ENCODE measurements at places on chromosomes 4 and X.
A peak's percentile ranks its signal among the peaks of the same experiment; 100 is the strongest.

DNA sequence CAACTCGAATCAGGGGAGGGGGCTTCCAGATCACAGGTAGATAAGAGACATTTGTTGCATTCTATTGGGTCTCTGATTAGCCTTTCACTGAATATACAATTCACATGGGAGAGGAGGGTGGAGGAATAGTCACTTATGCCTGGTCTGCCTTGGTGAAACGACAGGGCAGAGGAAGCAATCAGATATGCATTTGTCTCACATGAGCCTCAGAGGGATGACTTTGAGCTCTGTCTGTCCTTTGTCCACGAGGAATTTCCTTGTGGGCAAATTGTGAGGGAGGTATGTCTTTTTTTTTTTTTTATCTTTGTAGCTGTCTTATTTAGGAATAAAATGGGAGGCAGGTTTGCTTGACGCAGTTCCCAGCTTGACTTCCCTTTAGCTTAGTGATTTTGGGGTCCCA lies 28.5 kb upstream of the TMSB4X start:
- DNase-seq, result no peak

DNA sequence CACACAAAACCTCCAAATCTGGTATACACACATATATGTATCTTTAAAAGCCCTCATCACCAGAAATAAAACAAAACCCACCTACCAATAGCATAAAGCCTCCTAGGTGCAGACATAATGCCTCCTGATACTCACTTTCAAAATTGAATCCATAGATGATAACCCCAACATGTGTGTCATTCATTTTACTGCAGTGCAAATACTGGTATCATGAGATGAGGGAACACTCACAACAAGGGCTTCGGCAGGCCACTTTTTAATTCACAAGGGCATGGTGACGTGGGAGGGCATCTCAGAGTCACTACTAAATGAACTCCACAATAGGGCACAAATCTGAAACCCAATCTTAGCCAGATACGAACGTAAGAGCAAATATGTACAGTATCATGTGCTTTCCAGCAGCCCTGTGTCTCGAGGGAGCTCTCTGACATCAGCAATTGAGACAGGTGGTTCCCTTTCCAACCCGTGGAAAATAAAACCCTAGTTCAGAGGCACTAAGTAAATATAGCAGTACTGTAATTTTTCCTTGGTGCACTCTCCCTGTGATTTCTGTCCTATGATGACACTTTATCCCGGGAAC lies 14.1 kb upstream of the PPARGC1A start:
- DNase-seq, result no peak

GRCh38 chr4:87553182-87553581 lies 24.0 kb upstream of the SPARCL1 start:
- no peak for DNase-seq

DNA sequence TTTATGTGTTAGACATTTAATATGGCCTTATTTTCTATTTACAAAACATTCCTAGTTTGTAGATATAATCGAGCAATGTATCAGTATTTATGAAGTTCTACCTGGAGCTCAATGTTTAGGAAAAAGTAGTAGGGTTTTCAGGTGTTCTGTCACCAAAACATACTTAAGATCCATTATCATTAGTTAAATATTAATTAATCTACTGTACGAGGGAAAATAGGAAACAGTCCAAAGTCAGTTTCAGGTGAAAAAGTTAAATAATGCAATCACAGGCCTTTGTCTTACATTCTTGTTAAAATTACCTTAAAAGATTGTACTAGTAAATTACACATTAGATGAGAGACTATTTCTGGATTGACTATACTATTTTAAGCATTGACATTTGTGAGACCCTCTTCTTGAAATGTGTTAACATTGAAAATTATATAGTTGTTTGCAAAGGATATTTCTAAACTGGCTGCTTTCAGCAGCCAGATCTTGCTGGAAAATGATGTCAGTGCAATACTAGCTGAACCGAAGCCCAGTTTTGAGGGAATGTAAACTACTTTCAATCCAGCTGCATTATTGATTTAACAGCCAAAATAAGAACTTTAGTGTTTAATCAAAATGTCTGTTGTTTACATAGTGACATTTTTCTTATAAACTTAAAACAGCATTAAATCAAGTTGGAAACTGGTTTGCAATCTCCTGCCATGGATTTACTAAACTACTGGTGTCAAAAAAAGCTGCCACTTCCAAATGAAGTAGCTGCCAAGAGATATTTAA lies 19.3 kb downstream of the GUCY1B1 start:
- no peak for DNase-seq

- DNase-seq, result no peak
Measured at GRCh38 chr4:100075056-100075455, 115.2 kb downstream of the DDIT4L start.

DNA sequence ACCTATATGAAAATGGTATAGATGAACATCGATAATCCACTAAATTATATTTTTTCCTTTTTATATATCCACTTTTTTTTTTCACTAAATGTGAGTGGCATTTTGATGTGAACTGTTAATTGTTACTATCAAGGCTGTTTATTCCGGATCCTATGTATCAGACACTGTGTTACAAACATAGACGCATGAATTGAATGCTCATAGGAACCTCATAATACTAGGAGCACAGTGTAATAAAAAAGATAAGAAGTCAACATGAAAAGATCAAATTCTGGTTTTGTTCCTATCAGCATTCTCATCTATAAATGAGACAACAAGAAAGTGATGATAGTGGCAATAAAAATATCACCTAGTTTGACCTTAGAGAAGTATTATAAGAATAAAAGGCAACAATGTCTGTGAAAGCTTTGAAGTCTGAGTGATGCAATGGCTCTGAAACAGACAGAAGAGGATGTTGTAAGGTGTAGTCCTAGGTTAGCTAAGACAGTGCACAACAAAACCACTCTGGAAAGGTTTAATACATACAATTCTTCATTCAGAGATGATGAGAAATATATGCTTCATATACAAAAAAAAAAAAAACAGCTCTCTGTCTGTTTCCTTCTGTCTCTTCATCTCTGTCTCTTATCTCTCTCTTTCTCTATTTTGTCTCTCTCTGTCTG lies 148.6 kb upstream of the NLGN4X start:
- no peak for DNase-seq

DNA sequence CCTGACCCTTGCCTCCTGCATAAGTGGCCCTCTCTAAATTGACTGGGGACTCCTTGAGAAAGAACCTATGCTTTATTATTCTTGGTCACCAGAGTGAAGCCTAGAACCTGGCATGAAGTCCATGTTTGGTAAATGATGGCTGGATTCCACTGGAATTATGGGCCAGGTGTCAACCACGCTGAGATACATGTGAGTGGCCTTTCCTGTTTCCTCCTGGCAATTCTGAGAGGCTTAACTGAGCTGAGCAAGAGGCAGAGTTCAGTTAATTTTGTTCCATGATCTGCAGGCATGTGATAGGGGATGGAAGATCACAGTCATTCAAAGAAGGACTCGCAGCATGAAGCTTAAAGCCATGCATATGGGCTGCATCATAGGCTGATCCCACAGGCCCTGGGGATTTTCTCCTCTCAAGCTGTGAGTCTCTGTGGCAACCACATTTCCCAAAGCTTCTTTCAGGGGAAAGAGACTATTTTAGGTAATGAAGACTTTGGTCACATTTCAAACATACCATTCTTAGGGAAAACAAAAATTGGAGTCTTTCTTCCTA lies 69.4 kb upstream of the CLNK start:
- DNase-seq, result no peak

GRCh38 chr4:129239088-129239487 lies 143.1 kb downstream of the C4orf33 start:
- DNase-seq, result no peak

- DNase-seq, result no peak
Measured at GRCh38 chr4:157803845-157804521, 368.8 kb downstream of the GASK1B start.

- DNase-seq, result no peak
Measured at GRCh38 chr4:152554742-152555141, 18.9 kb upstream of the FBXW7 start.

- DNase-seq, result no peak
Measured at GRCh38 chr4:153934688-153935017, 145.8 kb upstream of the SFRP2 start.

GRCh38 chr4:152032722-152033131 lies 271.9 kb upstream of the GATB start:
- DNase-seq, result no peak

GRCh38 chrX:100512471-100512870 lies 72.3 kb upstream of the TNMD start:
- DNase-seq, result no peak

DNA sequence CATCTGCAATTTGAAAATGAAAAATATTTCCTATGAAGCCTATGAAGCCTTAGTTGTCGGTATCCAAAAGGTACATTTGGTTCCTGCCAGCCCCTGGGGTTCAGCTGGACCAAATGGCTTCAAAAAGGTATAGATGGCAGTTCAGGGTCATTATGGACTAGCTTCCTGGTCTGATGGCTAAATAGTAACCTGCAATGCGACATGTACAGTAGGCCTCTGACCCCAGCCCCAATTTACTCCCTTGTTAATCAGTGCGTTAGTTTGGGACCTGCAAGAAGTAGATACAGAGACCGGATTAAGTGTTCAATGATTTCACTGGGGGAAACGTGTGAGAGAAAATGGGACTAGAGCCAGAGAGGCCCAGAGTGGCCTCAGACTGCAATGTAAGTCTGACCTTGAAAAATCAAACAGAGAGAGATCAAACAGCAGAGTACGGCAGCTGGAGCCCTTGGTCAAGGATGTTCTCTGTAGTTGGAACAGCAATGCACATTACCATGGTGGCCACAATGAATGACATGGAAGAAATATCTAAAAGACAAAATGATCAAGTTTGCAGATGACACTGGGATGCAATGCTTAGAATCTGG lies 115.0 kb upstream of the MBNL3 start:
- no peak for DNase-seq

- no peak for DNase-seq
Measured at GRCh38 chrX:47093248-47093647, 15.0 kb downstream of the RGN start.

- DNase-seq, result no peak
Measured at GRCh38 chr4:105605493-105605892, 53.1 kb downstream of the ARHGEF38 start.

- peak; percentile 0 for DNase-seq
Measured at GRCh38 chrX:30971774-30972603, 82.9 kb upstream of the TAB3 start.

- no peak for DNase-seq
Measured at GRCh38 chrX:16113978-16114565, 9.3 kb upstream of the GRPR start.

- DNase-seq, result no peak
Measured at GRCh38 chrX:153646620-153647373, at the start of gene DUSP9. Gene DUSP9 (plus strand): TSS chrX:153647203. CDS start chrX:153647954, 751 bp downstream.

- DNase-seq, result no peak
Measured at GRCh38 chr4:170741856-170742255, 652.1 kb upstream of the AADAT start.

- no peak for DNase-seq
Measured at GRCh38 chrX:144946666-144947065, 300.6 kb upstream of the SPANXN1 start.

DNA sequence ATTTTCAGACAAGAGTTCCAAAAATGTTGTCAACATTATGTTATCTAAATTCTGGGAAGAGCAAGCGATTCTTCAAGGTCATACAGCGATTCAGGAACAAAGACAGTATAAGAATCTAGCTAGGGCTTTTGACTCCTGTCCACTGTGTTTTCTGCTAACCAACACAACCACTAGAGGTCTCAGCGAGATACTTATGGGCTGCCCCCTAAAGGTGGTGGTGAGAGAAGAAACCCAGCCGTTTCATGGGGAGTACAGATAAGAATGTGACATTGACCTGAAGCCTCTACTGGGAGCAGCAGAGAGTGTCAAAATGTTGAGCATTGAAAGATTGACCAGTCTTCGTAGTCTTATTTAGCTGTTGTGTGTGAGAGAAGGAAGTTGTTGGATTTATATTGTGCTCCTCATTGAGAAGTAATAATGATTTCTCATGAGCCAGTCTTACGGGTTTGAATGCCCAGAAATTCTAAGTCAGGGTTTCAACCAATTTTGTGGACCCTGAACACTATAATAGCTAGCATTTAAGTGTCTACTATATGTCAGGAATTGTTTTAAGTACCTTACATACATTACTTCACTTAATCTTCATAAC lies 168.3 kb downstream of the SPRY1 start:
- peak; percentile 2 for DNase-seq

- no peak for DNase-seq
Measured at GRCh38 chr4:10773010-10773409, 88.4 kb upstream of the CLNK start.

DNA sequence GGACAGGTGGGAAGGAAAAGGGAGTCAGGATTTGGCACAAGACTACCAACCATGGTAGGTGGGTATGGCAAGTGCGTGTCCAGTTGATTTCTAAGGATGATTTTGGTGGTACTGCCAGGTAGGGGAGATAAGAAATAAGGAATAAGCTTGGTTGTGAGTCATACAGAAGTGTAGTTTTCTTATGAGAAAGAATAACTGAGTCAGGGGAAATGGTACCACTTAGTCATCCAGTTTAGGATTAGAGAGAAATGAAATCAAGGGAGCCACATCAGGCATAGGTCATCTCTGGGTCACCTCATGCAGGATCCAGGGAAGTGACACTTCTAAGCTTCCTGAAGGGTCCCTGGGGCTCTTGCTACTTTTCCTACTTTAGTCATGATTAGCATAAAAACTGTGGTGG lies 107.1 kb upstream of the C1GALT1C1 start:
- no peak for DNase-seq

GRCh38 chr4:38176165-38176564 lies 216.0 kb downstream of the PTTG2 start:
- no peak for DNase-seq

- no peak for DNase-seq
Measured at GRCh38 chr4:108355902-108356535, 187.3 kb upstream of the LEF1 start.

DNA sequence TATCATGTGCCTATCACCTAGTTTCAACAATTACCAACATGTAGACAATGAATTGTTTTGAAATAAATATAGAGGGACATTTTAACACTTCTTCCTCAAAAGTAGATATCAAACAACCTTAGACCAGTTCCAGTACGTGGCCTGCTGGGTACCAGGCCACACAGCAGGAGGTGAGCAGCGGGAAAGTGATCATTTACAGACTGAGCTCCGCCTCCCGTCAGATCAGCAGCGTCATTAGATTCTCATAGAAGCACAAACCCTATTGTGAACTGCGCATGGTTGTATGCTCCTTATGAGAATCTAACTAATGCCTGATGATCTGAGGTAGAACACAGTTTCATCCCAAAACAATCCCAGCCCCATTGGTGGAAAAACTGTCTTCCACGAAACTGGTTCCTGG lies 6.5 kb downstream of the BBS7 start:
- no peak for DNase-seq

DNA sequence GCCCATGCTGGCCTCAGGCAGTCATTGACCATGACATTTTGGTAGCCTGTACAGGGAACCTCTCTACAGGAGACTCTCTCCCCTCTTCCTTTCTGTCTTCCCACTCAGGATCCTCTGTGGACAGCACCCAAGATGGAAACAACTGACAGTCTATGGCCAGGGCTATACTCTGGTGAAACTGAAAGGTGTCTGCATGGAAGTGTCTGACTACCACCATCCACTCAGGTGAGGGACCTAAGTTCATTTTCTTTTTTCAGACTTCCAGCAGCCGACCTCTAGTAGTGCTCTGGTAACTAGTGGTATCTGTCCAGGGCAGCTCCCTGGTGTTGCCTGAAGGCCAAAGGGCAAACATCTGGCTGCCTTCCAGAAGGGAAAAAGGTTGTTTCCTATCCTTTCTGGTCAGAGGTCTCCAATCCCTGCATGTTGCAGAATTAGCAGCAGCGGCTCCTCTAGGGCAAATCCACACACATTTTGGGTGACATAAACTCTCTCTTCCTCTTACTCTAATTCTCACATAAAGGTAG lies 804.5 kb downstream of the C4orf33 start:
- DNase-seq, result no peak
